ENCODE measurements at places on chromosomes 7 and 10.

GRCh38 chr7:108406222-108406890, 49.9 kb downstream of the NRCAM start:
- no peak for DNase-seq

DNA sequence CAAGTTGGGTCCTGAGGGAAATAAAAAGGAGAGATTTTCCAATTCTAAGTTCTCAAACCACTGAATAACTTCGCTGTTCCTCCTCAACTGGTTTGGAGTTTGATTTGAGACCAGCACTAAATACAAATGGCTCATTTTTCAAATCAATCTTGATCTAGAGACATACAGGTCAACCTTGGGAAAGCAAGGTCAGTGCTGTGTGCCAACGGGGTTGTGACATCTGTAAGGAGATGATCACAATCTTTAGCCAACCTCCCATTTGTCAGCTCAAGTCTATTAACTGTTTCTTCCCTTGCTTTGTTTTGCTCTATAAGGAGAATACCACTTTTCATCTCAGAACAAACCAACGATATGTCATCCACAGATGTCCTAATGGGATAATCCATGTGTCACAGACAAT, 131.1 kb downstream of the TAX1BP1 start:
- DNase-seq: no peak

DNA sequence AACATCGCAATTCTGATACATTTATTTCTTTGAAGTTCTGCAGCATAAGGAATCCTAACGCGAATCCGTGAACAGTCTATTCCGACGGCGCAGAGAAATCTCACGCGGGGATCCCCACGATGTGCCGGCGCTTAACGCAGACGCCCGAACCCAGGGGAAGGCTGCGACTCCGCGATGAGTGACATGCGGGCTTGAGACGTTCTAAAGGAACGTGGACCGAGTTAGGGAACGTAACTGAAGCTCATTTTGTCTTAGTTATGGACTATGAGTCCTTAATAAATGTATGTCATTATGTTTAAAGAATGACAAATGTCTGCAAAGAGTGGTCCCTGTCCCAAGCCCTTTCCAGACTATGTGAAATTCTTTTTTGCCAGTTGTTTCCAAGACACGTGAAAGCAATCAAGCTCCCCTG, 995 bp upstream of the PARD3 start:
- DNase-seq: no peak

DNA sequence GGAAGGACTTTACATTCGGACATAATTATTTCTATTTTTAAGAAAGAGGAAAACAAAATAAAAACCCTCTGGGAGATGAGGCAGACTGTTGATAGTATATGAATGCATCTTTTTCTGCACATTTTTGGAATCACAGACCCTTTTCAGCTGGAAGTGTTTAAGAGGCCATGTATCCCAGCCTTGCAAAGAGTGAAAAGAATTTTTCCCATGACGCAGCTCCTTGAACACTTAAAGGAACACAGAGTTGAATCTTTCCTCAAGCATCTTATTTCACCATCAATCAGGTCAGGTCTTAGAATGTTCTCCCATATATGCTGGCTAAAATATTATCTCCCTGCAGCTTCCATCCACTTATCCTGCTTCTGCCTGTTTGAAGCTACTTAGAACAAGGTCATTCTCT, 45.9 kb upstream of the PAPSS2 start:
- no peak for DNase-seq

GRCh38 chr10:126917375-126917774, 12.1 kb downstream of the DOCK1 start:
- no peak for DNase-seq
